Activated CD8-positive, alpha-beta memory T cell treated with anti-CD3 and anti-CD28 coated beads for 1 hour (primary cell): ENCODE measurements at places on chromosomes 3 and 15.

DNA sequence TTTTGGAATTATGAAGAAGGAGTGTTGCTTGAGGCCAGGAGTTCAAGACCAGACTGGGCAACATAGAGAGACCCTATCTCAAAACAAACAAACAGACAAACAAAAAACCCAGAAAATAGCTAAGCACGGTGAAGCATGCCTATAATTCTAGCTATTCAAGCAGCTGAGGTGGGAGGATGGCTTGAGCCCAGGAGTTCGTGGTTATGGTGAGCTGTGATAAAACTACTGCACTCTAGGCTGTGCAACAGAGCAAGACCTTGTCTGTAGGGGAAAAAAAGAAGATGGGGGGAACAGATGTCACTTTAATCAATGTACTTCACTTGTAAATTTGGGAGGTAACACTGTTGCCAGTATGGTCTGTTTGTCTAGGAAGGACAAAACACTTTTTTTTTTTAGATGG, 18.7 kb upstream of the EOMES start:
- DNase-seq: no peak

GRCh38 chr15:101498717-101499480, 9.4 kb upstream of the PCSK6 start:
- no peak for DNase-seq

GRCh38 chr3:21433751-21434150, 317.3 kb downstream of the ZNF385D start:
- DNase-seq: no peak

- DNase-seq: no peak
These were observed 119.9 kb downstream of the CADPS start for GRCh38 chr3:62755285-62755684.

DNA sequence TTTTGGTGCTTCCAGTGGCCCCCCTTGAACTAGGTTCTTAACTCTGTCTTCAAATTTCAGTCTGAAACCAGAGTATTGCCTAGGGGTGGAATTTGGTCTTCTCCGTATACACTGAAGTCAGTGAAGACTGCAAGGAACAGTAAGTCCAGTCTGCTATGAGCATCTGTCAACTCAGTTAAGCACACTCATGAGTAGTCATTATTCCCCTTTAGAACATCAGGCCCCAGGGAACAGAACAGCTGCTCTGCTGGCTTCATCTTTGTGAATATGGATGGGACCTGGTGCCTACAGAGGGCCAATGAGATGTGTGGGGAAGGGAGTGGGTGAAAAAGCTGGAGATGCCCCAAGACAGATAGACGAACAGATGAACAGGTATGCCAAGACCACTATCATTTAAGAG, 85.2 kb upstream of the PRR23C start:
- no peak for DNase-seq

GRCh38 chr3:11944052-11944673, 60.0 kb upstream of the SYN2 start:
- DNase-seq: no peak

- DNase-seq: no peak
These were observed 59.8 kb downstream of the SFMBT1 start for GRCh38 chr3:52986049-52986448.
